Head of caudate nucleus (tissue), 42 donors: ENCODE measurements at places on chromosomes 12 and 14.

- no peak for DNase-seq
Observed at GRCh38 chr12:13187399-13187798, 9.1 kb upstream of the EMP1 start.

GRCh38 chr14:61569812-61570548 lies 125.3 kb upstream of the HIF1A start:
- DNase-seq: no peak

DNA sequence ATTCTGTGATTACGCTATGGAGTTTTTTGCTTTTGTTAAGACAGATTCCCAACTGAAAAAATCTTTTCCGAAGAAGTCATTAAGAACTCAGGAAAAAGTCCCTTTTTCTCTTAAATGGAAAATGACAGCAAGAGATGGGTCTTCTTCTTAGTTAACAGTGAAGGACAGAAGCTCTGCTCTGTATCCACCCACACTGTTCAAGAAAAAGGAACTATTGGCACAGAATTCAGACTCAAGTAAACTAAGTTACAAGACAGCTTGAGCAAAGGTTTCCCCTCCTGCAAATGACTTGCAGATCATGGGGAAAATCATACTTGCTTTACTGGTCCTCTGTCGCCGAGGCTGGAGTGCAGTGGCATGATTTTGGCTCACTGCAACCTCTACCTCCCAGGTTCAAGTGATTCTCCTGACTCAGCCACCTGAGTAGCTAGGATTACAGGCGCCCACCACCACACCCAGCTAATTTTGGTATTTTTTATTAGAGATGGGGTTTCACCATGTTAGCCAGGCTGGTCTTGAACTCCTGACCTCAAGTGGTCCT lies 137.1 kb upstream of the AEBP2 start:
- no peak for DNase-seq

DNA sequence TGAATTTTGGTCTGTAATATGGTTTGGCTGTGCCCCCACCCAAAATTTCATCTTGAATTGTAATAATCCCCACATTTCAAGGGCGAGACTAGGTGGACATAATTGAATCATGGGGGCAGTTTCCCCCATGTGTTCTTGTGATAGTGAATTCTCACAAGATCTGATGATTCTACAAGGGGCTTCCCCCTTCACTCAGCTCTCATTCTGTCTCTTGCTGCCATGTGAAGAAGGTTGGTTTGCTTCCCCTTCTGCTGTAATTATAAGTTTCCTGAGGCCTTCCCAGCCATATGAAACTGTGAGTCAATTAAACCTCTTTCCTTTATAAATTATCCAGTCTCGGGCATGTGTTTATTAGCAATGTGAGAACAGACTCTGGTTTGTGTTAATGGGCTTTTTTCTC lies 5.9 kb downstream of the LRRC9 start:
- DNase-seq: no peak

DNA sequence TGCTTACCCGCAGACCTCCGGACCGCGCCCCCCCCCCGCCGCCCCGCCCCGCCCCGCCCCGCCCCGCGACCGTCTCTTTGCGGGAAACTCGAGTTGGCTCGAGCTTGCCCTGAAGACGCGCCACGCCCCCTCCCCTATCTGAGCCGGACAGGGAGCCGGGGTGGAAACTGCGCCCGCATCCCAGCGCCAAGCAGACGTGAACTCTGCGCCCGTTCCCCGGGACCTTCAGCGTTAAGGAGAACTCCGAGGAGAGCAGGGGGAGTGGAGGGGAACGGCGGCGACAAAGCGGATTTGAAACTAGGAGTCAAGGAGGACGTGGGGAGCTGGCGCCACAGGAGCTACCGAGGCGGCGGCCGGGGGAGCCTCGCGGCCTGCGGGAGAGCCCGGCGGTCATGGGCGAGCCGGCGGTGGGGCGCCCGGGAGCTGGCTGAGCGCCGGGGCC lies at the start of gene KCNK13:
KCNK13 (plus strand) TSS at position 310 of the 442 bp plus-strand sequence. CDS start 212 bp downstream, outside the sequence.
- no peak for DNase-seq
